ENCODE measurements at places on chromosomes 5 and 9. TPM values are rescaled to one million over a fixed set of nuclear protein-coding genes. Genes with fewer than 3 reads are reported as not detected.

OSTF1 gene
- polyA plus RNA-seq = 25.9 TPM

GRM6 gene
- polyA plus RNA-seq = 0.69 TPM

ZFP2 gene
- 6.4 TPM for polyA plus RNA-seq

DNA sequence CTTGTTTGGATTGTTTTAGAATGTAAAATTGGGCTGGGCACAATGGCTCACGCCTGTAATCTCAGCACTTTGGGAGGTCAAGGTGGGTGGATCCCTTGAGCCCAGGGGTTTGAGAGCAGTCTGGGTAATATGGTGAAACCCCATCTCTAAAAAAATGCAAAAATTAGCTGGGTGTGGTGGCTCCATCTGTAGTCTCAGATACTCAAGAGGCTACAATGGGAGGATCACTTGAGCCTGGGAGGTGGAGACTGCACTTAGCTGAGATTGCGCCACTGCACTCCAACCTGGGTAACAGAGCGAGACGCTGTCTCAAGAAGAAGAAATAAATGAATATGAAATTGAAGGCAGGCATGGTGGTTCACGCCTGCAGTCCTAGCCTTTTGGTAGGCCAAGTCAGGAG is 21.3 kb downstream of the MAML1 start:
- no peak for DNase-seq

GRCh38 chr5:144472221-144472620 is 301.5 kb downstream of the KCTD16 start:
- DNase-seq = no peak

All from renal cortex interstitium (tissue), 15 donors.